ENCODE measurements at places on chromosomes 3 and 15.
A peak's percentile ranks its signal among the peaks of the same experiment; 100 is the strongest.

DNA sequence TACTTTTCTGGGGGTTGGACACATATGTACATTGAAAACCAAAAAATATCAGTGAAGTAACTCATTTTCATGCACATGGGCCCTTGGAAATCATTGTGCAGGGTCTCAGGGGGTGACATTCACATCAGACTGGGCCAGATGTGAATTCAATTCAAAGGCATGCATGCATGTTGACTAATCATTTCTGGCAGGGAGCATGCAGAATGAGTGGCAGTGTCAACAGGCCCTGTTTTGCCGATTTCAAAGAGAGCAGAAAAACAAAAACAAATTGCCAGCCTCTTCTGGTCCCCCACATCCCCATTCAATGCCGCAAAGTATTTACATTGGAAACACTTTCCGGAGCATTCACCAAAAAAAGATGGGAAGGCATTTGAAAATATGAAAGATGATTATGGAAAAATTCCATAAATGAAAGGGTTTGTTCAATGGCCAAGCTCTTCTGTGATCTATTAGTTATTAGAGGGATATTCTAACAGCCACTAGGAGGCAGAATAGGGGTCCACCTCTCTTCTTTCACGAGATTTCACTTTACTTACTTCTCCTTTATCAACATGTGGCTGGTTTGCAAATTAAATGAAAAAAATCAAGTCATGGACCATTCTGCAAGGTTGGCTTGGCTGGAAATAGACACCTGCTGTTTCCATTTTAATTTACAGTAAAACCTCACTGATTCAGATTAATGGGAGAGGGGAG is 119.9 kb upstream of the FEZF2 start:
- DNase-seq: peak; percentile 24

DNA sequence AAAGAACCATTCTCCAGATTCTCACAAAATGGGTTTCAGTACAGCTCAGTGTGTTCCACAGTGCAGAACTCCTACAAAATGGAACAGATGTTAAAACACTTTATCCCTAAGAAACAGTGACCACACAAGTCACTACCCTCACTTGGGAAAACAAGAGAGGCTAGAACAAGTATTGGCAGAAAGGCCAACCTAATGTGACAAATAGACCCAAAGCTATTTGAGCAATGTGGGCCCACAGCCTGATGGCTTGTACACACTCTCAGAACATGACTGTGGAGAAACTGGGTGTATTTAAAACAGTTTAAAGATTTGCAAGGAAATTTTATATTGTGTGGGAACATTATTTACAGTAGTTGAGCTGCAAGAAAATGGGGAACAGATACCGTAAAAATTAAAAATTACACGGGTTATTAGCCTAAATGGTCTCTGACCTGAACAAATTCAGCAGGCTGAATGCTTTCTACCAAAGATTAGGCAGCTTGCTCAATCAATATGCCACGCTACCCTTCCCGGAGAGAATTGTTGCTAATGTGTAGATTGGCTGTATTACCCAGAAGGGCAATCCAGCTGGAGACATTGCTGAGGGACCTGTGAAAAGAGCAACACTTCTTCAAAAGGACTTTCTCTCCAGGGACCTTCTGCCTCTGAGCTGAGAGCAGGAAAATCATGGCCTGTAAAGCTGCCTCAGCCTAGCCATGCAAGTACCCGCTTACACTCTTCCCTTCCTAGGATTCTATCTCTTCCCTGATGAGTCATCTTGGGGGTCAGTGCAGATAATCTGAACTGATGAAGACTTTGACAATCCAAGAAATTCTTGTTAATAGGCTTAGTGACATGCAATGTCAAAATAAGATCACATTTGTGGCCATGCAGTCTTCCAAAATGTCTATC is 97.1 kb downstream of the STRIT1 start:
- no peak for DNase-seq

DNA sequence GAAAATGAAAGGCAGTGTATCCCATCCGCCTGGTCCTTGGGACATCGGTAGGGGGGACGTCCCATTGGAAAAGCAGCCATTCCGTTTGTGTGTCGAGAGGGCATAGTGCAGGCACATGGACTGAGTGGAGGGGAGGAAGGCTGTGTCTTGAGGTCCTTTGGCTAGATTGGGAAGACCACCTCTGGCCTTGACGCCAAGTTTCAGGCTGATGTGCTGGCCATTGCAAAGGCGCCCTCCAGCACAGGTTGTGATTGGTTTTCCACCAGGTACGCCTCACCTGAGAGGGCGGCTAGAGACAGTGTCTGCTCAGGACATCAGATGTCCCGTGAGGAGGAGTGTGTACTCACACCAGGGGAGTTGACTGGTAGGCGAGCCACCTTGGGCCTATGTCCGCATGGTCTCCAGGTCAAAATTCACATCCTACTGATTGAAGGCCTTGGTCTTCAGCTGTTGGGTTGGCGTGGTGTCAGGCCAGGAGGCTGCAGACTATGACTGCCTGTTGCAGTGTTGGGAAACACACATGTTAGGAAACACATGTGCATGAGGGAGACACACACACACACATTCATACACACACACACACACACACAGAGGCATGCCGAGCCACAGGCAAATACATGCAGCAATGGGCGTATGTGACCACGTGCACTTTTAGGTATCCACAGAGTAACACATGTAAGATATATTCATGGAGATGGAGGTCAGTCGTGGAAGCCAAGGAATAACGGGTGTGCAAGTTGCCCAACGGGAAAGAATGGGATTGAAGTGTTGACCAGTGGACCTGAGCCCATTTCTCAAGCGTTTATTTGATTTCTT is 98.4 kb downstream of the SNRPN start:
- DNase-seq: no peak

DNA sequence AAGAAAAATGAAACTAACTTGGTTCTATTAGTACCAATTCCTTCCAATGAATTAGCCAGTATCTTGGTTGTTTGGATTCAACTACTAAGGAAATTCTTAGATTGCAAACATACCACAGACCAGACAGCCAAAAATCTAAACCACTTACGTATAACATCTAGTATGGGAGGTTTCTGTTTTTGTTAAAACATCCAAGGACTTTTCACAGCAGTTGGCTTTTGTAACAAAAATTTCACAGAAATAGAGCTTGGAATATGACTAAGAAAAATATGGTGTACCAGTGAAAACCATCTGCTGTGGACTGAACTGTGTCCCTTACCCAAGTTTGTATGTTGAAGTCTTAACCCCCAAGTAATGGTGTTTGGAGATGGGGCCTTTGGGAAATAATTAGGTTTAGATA is 199.2 kb downstream of the OTOL1 start:
- no peak for DNase-seq

DNA sequence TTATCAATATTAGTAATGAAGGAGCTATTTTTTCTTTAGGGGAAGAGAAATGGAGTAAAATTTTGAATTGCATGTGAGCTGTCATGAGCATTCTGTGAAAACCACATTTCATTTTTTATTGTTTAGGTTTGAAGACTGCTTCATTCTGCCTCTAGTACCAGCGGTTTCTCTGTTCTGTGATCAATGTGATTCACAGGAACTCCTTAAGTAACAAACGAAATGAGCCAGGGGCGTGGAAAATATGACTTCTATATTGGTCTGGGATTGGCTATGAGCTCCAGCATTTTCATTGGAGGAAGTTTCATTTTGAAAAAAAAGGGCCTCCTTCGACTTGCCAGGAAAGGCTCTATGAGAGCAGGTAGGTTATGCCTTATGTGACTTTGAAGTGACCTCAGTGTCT is 13.0 kb downstream of the NIPA2 start:
- DNase-seq: no peak

GRCh38 chr15:41333026-41333562 is 413 bp downstream of the NUSAP1 start:
- DNase-seq: no peak

DNA sequence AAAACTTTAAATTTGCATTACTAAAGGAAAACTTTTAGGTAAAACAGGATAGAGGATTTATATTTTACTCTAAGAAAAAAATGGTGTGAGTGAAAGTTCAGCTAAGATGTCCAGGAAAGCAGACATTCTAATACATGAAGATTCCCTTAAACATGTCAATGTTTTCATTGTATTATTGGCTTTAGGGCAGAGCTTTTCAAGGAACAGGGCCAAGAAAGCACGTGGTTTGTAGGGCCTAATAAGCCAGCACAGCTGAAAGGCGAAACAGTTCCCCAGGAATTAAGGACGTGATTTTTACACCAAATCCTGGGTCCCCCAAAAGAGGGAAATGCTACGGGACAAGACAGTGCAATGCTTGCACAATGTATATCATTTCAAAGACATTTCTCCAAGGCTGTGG is 48.6 kb upstream of the MKRN3 start:
- DNase-seq: no peak

- no peak for DNase-seq
Observed at GRCh38 chr3:43400781-43401730, 114.7 kb downstream of the SNRK start.
